ENCODE measurements at places on chromosomes 7 and 10.

DNA sequence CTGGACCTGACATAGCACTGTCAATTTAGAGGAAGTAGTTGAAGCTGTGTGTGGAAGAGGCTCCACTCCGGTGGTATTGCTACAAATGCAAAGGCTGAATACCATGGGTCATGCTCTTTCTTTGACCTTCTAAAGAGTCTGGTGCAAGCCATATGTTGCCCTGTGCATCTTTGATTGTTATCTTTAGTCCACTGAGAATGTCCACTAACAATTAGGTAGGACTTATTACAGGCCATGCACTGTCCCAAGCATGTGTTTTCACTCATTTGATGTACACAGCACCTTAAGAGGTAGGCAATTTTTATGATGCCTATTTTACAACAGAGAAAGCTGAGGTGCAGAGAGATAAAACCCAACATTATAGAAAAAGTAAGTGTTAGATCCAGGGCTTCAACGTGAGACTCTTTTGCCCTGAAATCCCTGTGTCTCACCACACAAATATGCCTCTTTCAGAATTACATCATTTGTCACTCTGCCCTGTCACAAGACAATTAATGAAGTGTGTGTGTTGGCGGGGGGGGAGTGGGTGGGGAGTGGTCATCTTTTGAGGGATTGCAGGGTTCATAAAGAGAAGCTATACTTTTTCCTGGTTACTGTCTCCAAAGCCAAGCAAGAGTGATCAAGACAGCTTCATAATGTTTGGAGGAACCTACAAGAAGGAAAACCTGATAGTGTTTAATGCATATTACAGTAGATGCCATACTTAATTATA is 637.6 kb upstream of the IGFBP3 start:
- DNase-seq, result no peak

- no peak for DNase-seq
Observed at GRCh38 chr10:51960494-51960895, 261.1 kb upstream of the CSTF2T start.

- DNase-seq, result no peak
Observed at GRCh38 chr7:18157233-18157632, 129.6 kb upstream of the PRPS1L1 start.

- no peak for DNase-seq
Observed at GRCh38 chr10:34589275-34589674, 225.8 kb downstream of the PARD3 start.

DNA sequence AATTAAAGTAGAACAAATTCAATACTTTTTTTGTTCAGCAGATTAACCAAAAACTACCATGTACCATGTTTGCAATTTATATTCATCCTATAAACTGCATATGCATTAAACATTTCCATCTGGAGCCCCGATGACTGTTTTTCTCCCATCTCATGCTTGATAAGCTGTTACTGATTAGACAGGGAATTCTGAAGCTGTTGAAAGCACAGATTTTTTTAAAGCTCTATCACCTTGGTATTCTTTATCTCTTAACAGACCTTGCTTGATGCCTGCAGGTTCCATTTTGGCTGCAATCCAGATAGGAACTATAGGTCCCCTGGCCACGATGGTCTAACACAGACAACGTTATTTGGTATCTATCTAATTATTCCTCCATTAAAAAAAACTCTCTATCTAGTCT is 961.7 kb downstream of the CNTNAP2 start:
- DNase-seq, result no peak

- DNase-seq, result no peak
Observed at GRCh38 chr7:106110885-106111654, 1.0 kb downstream of the SYPL1 start.

- no peak for DNase-seq
Observed at GRCh38 chr10:74628136-74628535, 198.3 kb upstream of the KAT6B start.

DNA sequence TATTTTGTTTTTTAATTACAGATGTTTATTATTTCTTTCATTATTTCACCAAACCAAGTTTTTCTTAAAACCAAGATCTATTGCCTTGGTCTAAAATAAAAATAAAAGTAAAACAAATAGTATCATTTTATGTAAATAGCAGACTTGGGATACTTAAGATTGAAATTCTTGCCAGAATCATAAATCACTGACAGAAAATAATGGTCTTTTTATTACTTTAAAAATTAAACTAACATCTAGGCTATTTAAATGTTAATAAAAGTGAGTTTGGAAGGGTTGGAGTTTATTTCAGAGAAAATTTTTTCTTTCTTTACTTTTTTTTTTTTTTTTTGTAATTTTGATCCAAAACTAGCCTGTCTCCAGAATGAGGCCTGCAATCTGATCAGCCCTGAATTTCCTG is 568.0 kb upstream of the IGFBP3 start:
- DNase-seq, result no peak

DNA sequence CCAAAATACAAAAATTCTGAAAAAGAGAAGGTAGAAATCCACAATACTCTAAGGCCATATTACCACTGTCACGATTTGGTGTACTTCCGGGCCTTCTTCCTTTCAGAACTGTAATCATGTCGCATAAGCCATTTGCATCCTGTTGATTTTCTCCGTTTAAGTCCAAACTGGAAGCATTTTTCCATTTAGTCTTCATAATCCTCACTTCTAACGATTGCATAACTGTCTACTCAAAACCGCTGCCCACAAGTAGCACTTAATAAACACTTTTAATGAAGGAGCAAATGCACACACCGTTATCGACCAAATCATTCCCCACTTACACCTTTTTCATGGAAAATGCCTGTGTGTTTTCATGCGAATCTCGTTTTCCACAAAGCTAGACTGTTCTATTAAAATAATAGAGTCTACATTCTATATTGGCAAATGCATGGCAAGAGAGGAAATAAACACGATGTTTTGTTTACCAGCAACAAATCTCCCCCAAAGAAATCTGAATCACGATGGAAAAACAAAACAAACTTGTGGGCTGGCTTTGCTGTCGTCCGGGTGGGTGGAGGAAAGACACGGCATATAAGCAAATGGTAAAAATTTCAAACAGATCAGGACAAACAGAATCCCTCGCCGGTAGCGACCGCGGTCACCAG is 1.0 kb downstream of the ATE1 start:
- no peak for DNase-seq

GRCh38 chr7:73350306-73351068 is 22.5 kb downstream of the FKBP6 start:
- DNase-seq, result no peak

- no peak for DNase-seq
Observed at GRCh38 chr10:72260976-72261783, 12.5 kb upstream of the DDIT4 start.

- no peak for DNase-seq
Observed at GRCh38 chr10:5959581-5960069, 17.7 kb downstream of the IL15RA start.

GRCh38 chr10:51344371-51344770 is 270.1 kb downstream of the PRKG1 start:
- DNase-seq, result no peak

- no peak for DNase-seq
Observed at GRCh38 chr7:16579216-16579615, 52.6 kb downstream of the LRRC72 start.

GRCh38 chr10:3477683-3478082 is 305.1 kb upstream of the PITRM1 start:
- DNase-seq, result no peak

GRCh38 chr7:148684289-148684830 is 14.3 kb upstream of the CUL1 start:
- DNase-seq, result no peak

DNA sequence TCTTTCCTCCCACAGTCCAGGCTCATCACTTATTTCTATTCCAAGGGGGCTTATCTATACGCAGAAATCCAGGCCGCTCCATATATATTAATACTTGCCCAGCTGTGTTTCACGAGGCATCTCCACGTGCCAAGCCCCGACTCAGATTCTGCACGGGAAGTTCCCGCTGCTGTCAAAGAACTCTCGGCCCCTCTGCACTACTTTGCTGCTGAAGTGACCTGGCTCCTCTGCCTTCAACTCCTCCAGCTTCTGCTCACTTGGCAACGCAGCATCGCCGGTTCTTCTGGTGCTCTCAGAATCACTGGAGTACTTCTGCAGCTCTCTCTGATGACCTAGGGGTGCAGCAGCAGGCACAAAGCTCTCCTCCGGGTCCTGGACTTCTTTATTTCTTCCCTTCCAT is 9.7 kb upstream of the CHST12 start:
- DNase-seq, result no peak

- DNase-seq, result no peak
Observed at GRCh38 chr7:94145602-94146001, 141.4 kb upstream of the BET1 start.

GRCh38 chr10:18214691-18215563 is 74.7 kb downstream of the CACNB2 start:
- DNase-seq, result no peak

DNA sequence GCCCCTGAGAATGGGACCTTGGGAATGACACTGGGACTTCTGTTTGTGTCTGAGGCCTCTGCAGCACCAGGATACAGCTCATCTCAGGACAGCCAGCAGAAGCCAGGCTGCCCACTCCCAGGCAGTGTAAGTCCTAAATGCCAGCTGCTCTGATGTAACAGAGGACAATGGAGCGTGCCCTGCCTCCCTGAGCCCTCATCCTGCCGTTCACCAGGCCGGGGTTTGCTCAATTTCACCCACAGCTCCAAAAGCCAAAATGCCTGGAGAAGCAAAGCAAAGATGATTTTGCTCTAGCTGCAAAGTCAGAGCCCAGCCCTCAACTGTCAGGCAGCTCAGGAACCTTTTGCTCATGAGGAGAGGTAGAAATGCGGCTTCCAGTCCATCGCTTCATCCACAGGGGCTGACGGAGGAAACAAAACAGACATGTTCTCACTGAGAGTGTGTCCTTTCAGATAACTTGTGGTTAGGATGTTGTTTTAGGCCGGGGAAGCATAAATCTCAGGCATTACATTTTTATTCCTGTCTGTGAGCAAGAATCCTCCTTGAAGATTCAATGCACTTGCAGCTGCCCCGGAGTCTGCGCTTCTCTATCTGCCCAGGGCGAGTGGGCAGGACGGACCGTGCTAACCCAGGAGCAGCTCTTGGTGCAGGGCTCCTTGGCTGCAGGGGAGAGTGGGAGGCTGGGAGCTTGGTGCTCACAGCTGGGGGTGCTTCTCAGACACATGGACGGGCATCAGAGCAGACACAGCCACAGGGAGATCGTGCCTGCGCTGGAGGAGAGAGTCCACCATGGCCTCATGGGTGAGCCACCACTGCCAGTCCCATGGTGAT is 83.2 kb upstream of the CHST15 start:
- DNase-seq, result no peak

DNA sequence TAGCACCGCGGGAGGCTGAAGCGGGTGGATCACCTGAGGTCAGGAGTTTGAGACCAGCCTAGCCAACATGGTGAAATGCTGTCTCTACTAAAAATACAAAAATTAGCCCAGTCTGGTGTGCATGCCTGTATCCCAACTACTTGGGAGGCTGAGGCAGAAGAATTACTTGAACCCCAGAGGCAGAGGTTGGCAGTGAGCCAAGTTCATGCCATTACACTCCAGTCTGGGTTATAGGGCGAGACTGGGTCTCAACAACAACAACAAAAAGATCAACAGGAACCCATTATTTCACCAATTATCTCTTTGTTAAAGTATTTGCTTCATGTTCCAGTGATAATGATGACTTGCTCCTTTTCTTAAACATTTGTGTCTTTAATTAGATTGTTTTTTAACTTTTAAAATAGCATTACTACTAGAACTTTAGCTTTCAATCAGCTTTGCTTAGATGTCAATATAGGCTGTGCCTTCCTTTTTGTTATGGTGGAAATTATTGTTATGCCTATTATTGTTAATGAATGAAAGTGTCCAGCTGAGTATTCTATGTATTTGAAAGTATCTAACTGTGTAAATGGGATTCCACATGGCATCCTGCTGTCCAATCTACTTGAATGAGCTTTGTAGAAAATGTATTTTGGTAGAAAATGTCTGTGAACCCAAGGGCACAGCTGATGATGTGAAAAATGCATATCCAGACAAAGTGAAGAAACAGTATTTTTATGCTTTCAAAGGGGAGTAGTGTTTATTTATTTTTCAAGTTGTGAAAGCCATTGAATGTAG is 61.7 kb upstream of the CSTF2T start:
- DNase-seq, result no peak

DNA sequence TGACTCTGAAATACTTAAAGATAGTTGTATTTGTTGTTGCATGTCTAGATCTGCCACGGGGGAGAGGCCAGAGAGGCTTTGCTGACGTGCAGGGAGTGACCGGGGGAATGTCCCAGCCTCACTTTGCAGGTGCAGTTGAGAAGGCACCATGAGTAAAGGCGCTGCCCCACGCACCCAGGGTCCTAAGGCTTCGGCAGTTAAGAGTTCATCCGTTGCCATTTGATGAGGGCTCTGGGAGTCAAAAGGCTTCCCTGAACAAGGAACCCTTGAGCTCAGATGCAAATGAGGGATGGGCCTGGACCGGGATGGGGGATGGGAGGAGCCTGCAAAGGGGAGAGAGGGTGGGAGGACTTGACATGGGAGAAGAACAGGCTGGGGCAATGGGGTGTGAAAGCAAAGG is 20.4 kb downstream of the PPP2R2D start:
- DNase-seq, result no peak

Data from amygdala (tissue), 56 donors.